Esophagus muscularis mucosa (tissue), 4 donors: ENCODE measurements at places on chromosomes 11 and 22. TPM values are rescaled to one million over a fixed set of nuclear protein-coding genes. Genes with fewer than 3 reads are reported as not detected.

DNA sequence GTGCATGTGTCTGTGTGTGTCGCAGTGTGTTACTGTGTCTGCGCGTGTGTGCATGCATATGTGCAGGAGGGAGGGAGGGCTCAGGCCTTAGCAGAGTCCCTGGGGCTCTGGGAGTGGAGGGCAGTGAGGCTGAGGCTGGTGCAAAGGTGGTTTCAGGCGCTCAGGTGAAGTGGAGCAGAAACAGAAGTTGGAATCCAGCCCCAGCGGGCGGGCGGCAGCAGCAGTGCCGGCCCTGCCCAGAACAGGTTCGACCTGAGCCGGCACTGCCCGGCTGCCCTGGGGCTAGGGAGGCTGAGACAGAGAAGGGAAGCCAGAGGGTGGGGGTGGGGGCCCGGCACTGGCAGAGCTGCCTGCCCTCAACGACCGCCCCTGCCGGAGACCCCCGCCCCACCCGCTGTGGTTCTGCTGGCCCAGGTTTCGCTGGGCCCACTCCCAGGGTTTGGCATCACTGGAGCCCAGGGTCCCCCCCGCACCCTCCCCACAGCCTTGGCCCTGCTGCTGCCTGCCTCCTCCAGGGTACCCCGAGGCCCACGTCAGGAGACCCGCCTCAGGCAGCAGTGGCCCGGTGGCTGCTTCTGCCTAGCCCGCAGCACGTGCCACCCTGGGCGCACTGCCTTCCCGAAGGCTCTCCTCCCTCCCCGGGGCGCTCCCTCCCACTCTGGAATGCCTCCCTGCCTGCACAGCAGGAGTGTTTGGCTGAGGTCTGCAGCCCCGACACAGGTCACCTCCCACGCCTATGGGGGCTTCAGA lies 13.3 kb downstream of the ASCL2 start:
- peak; percentile 55 for DNase-seq

GRCh38 chr11:71101046-71101445 lies 151.3 kb downstream of the SHANK2 start:
- DNase-seq, result no peak

The CRYAB gene
- total RNA-seq, result 315 TPM

DNA sequence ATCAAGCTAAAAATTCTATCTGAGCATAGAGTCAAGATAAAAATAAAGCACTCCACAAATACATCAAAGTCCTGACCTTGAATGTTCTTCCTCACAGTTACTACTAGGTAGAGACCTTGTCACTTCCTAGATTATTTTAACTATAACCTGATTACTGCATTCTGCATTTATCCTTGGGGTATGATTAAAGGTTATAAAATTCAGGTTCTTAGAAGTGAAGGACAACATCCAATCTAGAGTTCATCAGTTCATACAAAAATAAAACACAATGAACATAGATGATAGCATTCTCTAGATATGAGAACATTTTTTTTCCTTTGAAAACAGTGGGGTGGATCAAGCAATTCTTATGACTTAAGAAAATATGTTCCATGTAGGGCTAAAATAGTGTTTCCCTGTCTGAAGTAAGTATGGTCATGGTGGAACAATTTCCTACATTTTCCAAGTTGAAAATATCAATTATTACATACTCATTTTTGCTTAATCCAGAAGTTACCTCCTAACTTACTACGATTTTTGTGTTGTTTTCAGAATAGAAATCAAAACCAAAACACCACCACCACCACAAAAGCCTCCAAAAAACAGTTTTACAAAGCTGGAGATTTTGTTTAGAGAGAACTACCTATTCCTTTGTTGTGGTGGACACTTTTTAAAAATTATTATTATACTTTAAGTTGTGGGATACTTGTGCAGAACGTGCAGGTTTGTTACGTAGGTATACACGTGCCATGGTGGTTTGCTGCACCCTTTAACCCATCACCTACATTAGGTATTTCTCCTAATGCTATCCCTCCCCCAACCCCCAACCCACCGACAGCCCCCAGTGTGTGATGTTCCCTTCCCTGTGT lies 112.0 kb upstream of the DDI1 start:
- no peak for DNase-seq

- DNase-seq, result no peak
These were observed 368.5 kb downstream of the NELL1 start for GRCh38 chr11:21037850-21038249.

The KCNQ1 gene
- 5.9 TPM for total RNA-seq

DNA sequence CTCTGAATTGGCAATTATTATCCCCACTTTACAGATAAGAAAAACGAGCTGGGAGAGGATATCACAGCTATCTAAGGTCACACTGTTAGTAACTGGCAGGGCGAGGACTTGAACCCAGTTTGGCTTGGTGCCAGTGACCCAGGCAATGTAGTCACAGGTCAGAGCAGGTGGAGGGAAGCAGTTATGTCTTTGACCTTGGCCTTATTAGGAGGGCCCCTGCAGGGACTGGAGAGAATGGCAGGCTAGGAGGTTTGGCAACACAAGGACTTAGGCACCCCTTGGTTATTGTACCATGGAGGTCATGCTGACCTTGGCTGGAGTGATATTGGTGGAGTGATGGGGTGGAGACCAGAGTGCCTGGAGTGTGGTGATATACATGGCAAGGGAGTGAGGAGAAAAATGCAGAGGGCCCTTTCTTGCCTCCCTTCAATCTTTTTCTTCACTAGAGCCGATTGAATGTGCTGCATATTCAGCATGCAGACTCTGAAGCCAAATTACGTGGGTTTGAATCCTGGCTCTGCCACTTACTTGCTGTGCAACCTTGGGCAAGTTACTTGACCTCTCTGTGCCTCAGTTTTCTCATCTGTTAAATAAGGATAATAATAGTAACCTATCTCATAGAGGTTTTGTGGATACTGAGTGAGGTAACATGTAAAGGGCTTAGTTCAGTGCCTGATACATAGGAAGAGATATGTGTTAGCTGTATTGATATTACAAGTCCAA lies 92.7 kb upstream of the TBCEL start:
- no peak for DNase-seq

The B4GALNT4 gene
- total RNA-seq, result 6.3 TPM

GRCh38 chr11:112511271-112511670 lies 250.6 kb upstream of the PLET1 start:
- DNase-seq, result peak; percentile 83

The GSTT2B gene
- total RNA-seq, result not detected

The OR6A2 gene
- total RNA-seq, result not detected

DNA sequence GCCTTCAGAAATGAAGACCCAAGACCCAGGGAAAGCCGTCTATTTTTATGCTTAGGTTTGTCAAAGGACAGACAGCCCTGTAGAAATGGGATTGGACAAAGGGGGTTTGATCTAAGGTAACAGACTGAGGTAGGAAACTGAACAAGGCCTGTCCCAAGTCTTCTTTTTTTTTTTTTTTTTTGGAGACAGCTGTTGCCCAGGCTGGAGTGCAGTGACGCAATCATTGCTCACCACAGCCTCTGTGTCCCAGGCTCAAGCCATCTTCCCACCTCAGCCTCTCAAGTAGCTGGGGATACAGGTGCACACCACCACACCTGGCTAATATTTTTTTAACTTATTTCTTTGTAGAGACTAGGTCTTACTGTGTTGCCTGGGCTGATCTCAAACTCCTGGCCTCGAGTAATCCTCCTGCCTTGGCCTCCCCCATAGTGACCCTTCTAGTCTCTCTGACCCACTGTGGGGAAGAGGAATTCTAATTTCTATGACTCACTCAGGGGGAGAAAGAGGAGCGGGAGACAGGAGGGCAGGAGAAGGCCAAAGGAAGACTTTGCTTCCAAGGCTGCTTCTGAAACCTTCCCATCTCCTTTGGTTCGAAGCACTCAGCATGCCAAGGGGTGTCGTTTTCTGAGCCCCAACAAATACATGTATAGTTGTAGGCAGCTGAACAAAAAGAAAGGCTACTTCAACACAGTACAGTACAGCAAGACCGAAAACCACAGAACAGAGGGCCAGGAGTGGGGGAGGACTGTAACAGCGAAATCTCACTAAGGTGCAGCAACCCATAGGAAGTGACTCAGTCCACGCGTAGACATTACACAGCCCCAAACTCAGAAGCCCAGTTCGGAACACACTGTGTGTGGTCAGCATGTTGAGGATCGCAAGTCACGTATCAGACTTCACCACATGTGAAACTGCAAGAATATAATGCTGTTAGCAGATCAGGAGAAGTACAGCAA lies 872 bp downstream of the TMA7B start:
- no peak for DNase-seq

- no peak for DNase-seq
These were observed 3.6 kb downstream of the CRKL start for GRCh38 chr22:20920881-20921203.
